ENCODE measurements at places on chromosomes 2 and 18. TPM values are rescaled to one million over a fixed set of nuclear protein-coding genes. Genes with fewer than 3 reads are reported as not detected.

DNA sequence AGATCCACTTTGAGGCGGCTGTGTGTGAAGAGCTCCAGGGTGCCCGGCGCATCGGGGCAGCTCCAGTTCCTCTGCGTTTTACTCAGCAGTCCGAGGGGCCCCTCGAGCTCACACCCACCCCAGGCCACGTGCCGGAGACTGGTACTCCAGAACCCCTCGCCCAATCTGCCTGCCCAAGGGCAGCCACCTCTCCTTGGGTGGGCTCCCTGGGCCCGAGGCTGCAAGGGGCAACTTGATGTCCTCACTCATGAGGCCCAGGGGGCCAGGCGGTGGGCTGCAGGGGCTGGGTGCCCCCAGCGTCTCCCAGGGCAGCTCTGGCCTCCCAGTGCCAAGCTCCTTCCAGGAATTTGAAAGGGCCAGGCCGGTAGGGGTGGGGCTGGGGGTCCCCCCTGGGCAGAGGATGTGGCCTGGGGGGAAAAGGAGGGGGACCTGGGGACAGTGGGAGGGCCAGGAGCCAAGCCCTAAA is 16.7 kb downstream of the RAMP1 start:
- no peak overlapping the region for H3K27ac ChIP-seq
- H3K27me3 ChIP-seq, result no peaks in the 10 kb centered on the region
- H3K4me3 ChIP-seq, result no peak overlapping the region
- DNase-seq, result no peak
- peaks cover 16% of the 10 kb centered on the region for H3K4me1 ChIP-seq

- no peak for DNase-seq
- H3K27ac ChIP-seq, result no peak overlapping the region
- H3K4me1 ChIP-seq, result no peaks in the 10 kb centered on the region
- H3K36me3 ChIP-seq, result no peaks in the 10 kb centered on the region
- no peaks in the 10 kb centered on the region for H3K27me3 ChIP-seq
- no peak overlapping the region for H3K4me3 ChIP-seq
These were observed 428.6 kb upstream of the FSHR start for GRCh38 chr2:49582946-49583345.

DNA sequence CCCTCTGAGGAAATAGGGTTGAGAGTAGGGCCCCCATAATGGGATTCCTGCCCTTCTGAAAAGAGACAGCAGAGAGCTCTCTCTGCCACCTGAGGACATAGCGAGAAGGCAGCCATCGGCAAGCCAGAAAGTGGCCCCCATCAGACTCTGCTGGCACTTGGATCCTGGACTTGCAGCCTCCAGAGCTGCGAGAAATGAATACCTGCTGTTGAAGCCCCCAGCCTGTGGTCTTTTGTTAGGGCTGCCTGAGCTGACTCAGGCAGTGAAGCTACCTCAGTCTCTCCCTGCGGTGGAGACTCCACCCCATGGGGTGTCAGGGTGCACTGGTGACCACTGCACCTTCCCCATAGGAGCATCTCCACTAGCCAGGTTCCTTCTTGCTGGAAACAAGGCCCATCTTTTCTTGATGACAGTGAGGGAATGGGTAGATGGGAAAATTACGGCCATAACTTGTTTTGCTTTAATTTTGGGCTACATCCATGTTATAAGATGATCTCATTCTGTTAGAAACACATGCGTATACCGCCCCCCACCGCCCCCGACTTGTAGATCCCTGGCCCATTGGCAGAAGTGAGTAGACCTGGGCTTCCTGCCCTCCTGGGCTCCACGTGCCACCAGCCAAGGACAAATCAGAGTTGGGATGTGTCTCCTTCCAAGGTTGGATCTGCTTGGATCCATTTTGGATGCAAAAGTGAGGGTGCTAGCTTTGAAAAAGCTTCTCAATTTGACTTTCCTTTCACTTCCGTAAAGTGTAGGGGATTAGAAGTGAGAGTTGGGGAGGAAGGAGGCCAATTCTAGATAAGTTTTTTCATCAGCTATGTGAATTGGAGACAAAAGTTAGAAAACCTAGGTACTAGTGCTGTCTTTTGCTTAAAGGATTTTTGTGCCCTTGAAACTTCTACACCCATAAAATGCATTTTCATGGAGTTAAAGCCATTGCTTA is 42.9 kb downstream of the NCK2 start:
- H3K27me3 ChIP-seq, result no peaks in the 10 kb centered on the region
- H3K4me3 ChIP-seq, result peak overlapping the region; percentile 49
- peaks cover 86% of the 10 kb centered on the region for H3K4me1 ChIP-seq
- H3K36me3 ChIP-seq, result peaks cover 23% of the 10 kb centered on the region

GRCh38 chr2:168053676-168054075 is 193.7 kb downstream of the STK39 start:
- H3K36me3 ChIP-seq, result peaks cover 3% of the 10 kb centered on the region
- no peaks in the 10 kb centered on the region for H3K27me3 ChIP-seq
- H3K27ac ChIP-seq, result no peak overlapping the region
- no peak overlapping the region for H3K4me3 ChIP-seq
- H3K4me1 ChIP-seq, result peaks cover 7% of the 10 kb centered on the region

DNA sequence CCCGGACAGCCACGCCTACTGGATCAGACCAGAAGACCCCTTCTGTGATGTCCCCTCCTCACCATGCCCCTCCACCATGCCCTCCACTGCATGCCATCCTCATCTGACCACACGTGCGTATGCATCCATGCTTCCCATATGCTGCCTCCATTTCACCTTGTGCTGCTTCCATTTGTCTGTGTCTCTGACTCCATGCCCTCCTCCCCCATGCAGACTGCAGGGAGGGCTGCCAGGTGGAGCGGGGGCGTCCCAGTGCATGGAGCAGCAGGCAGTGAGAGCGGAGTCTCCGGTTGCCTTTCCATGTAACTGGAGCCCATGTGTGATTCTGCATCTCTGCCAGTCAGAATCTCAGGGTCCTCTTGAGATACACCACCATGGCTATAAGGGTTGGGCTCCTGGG is 52.6 kb downstream of the COA5 start:
- H3K27me3 ChIP-seq, result no peaks in the 10 kb centered on the region
- peaks cover 80% of the 10 kb centered on the region for H3K36me3 ChIP-seq
- no peak for DNase-seq
- no peak overlapping the region for H3K4me3 ChIP-seq
- peaks cover 90% of the 10 kb centered on the region for H3K4me1 ChIP-seq
- peak overlapping the region; percentile 43 for H3K27ac ChIP-seq

DNA sequence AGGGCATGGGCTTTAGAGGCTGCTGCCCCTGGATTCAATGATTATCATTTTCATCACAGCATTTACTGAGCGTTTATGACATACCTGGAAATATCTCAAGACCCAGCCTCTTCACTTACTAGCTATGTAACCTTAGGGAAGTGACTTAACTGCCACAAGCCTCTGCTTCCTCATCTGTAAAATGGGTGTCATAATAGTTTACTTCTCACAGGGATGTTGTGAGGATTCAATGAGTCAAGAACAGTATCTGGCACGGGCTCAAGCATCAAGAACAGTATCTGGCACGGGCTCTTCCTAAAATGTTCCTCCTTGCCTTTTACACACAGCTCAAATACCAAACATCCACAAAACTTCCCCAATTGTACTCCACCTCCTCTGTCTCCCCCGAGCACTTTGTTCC is 31.4 kb downstream of the LGALSL start:
- H3K4me3 ChIP-seq, result no peak overlapping the region
- H3K4me1 ChIP-seq, result peaks cover 8% of the 10 kb centered on the region
- peaks cover 16% of the 10 kb centered on the region for H3K27me3 ChIP-seq
- H3K36me3 ChIP-seq, result no peaks in the 10 kb centered on the region
- no peak for DNase-seq

- H3K4me3 ChIP-seq, result peak overlapping the region; percentile 37
- H3K27me3 ChIP-seq, result no peaks in the 10 kb centered on the region
- peaks cover 6% of the 10 kb centered on the region for H3K36me3 ChIP-seq
- H3K27ac ChIP-seq, result peak overlapping the region; percentile 88
- peaks cover 60% of the 10 kb centered on the region for H3K4me1 ChIP-seq
- DNase-seq, result peak; percentile 45
These were observed 63.5 kb upstream of the TAF1B start for GRCh38 chr2:9779596-9780264.

DNA sequence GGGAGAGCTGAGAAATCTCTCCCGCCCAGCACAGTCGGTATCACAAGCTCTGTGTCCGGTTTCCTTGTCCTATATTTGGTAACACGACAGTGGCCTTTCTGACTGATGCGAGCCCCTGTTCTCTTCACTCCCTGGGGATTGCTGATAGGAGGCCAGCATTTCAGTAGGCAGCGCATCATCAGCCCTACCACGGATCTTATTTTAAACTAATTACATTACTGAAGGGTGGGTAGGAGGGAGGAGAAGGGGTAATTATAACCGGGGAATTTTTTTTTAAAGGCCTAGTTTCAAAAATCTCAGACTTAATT is 125.6 kb upstream of the LGALSL start:
- no peaks in the 10 kb centered on the region for H3K36me3 ChIP-seq
- H3K27ac ChIP-seq, result no peak overlapping the region
- peaks cover 82% of the 10 kb centered on the region for H3K4me1 ChIP-seq
- H3K4me3 ChIP-seq, result peak overlapping the region; percentile 25
- no peak for DNase-seq
- peaks cover 10% of the 10 kb centered on the region for H3K27me3 ChIP-seq

DNA sequence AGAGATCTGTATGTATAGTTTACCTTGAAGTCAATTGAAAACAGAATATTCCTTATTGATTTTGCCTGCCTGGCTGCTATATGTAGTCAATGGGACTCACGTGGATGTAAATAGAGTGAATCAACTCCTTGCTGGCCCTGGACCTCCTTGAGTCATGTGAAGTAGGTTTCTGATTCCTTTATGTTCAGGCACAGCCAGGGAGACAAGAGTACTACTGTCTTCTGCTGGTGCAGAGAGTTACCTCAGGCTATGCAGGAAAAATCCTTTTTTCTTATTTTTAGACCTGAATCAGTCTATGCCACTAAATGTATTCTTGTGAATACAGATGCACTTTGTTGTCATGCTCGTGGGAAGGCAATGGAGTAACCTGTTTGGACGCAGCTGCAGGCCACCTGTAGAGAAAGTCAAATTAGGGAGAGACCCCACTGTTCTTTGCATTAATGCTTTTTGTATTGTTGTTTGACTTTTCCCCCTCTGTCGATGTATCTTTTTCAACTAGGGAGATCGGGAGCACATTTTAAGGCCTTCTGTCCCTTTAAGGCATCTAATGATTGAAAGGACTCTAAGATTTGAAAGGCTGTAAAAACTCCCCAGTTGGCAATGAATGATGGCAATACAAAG is 473.9 kb downstream of the ARHGAP15 start:
- H3K4me3 ChIP-seq, result no peak overlapping the region
- H3K4me1 ChIP-seq, result peaks cover 9% of the 10 kb centered on the region
- DNase-seq, result no peak
- H3K36me3 ChIP-seq, result peaks cover 16% of the 10 kb centered on the region
- no peak overlapping the region for H3K27ac ChIP-seq
- no peaks in the 10 kb centered on the region for H3K27me3 ChIP-seq

GRCh38 chr2:79100285-79100684 is 12.5 kb upstream of the REG1B start:
- no peaks in the 10 kb centered on the region for H3K36me3 ChIP-seq
- no peak for DNase-seq
- no peaks in the 10 kb centered on the region for H3K4me1 ChIP-seq
- H3K27ac ChIP-seq, result no peak overlapping the region

DNA sequence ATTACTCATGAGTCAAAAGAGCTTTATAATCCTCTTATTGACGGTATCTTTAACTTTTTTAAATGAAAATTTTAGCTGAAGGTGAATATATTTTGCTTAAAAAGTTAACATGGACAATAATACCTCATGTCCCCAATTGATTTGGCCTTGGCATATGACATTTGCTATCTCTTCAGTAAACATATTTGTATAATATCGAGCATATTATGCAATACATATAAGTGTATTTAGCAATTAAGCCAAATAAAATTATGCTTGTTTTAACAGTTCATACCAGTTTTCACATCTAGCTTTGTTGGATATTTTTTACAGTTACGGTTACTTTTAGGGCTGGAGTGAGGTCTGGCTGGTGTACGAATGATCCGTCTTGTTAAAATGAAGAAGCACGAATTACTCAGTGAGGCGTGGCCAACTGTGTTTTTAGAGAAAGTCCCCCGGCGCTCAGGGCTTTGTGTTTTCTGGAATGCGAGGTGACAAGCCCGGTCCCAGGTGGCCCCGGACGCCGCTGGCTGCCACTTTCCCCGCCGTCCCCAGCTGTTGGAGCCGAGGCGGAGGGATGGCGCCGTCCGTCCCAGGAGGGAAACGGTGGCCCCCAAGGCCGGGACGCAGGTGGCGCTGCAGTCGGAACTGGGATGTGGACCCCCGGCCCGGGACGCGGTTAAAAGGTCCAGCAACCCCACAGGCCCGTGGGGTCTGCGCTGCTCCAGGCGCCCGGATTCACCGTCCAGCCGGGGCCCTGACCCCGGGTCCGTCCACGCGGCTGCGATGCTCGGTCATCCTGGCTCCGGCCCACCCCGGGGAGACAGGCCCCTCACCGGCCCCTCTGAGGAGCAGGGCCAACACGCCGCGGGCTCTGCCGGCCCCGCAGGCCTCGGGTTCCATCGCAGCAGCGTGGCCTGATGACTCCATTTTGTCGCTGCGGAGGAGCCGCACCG is 41.3 kb downstream of the TMEM18 start:
- peaks cover 4% of the 10 kb centered on the region for H3K27me3 ChIP-seq
- H3K27ac ChIP-seq, result no peak overlapping the region
- DNase-seq, result no peak

DNA sequence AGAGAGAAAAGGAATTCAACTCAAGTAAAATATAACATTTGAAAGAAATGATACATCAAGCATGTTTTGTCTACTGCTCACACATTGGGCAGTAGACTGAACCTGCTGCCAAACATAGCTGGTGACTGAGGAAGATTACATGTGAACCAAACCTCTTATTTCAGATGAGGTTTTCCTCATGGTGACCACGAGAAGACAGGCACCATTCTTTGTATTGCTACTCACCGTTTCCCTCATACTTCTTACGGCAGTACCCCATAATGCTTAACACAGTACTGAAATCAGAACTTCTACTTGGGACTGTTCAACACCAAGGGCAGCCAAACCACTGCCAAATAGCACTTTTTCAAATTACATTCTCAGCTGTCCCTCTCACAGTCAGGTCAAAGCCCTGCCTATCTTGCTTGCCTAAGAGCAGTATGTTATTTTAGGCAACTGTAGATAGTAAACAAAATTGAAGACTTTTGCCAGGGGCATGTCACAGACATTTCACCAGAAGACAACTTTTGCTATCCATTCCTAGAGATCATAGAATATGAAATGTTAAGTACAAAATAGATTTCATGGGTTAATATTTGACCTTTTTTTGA is 167.1 kb upstream of the DOK6 start:
- no peak overlapping the region for H3K4me3 ChIP-seq
- no peaks in the 10 kb centered on the region for H3K27me3 ChIP-seq
- DNase-seq, result no peak
- H3K27ac ChIP-seq, result no peak overlapping the region
- no peaks in the 10 kb centered on the region for H3K4me1 ChIP-seq
- no peaks in the 10 kb centered on the region for H3K36me3 ChIP-seq

Gene KIAA2012
- not detected for total RNA-seq

Gene CRYBA2
- total RNA-seq, result not detected

Gene ACADL
- not detected for total RNA-seq

Gene EMILIN2
- 28.0 TPM for total RNA-seq

All from activated T-helper 1 cell treated with anti-CD3 and anti-CD28 coated beads, Interleukin-12 subunit alpha, Interleukin-12 subunit beta, Interleukin-2, Interleukin-4 antibody, amounts not matched to agents 30 ng/mL and 10 ng/mL and 1 ng/mL, durations not matched to agents 14 hours and 24 hours and 36 hours (primary cell).